ENCODE measurements at places on chromosomes 6 and 20.
A peak's percentile ranks its signal among the peaks of the same experiment; 100 is the strongest.

GRCh38 chr20:53769041-53769440, 175.4 kb upstream of the ZNF217 start:
- DNase-seq: no peak

- no peak for DNase-seq
These were observed 36.6 kb downstream of the BICRAL start for GRCh38 chr6:42818416-42818815.

- no peak for DNase-seq
These were observed 9.4 kb downstream of the SPDEF start for GRCh38 chr6:34546551-34547321.

DNA sequence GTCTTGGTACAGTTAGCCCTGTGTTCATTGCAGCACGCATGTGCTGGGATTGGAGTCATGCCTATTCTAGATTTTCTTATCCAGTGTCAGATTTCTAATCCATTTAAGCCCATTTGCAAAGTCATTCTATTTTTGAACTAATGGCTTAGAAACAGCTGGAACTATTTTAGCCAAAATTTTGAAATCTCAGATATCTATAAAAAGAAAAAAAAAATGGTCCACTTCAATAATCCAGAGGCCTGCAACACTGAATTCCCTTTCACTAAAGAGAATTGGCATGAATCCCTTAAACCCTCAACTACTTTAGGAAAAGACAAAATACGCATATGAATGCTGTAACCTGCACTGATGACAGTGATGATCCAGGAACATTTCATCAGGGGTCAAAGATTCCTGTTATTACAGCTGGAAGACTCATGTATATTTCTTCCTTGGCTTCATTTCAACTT, 1.5 kb downstream of the COL21A1 start:
- no peak for DNase-seq

- DNase-seq: no peak
These were observed 194.0 kb downstream of the SOD2 start for GRCh38 chr6:159499034-159499433.

- DNase-seq: no peak
These were observed 6.2 kb downstream of the BPHL start for GRCh38 chr6:3124667-3125066.

DNA sequence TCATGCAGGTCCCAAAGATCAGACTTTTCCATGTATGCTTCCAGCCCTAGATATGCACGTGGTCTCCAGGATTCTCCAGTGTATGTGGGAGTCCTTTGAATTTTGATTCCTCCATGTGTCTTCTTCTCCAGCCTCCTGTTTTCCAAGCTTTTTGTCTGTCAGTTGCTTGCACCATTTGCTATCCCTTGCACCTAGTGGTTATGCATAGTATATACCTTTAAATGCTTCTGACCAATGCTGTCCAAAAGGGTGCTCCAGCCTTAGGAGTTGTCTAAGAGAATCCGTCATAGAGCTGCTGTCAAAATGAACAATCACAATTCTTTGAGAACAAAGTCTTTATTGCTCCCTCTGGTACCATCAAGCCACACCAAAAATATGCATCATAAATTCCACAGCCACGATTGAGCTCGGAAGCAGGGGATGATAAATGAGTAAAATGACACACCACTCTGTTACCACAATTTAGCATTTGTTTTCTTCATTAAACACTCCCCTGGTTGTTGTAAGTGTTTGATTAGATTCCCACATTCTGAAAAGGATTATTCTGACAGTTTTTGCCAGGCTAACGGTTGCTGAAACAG, 706.2 kb upstream of the GJE1 start:
- no peak for DNase-seq

DNA sequence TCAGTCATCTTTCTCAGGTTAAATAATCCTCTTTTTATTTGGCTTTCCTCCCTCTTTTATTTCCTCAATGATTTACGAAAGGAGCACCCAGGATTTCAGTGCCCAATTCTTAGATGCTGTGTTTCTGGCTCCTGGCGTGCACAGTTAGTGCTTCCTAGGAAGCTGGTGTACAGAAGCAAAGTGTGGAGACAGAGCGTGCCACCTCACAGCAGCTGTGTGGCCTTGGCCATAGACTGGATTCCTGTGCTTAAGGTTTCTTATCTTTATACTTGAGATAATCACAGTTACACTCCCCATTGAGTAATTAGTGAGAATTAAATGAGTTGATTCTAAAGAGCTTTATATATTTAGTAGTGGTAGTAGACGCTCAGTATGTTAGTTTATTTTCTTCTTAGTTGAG, 39.7 kb upstream of the GJA1 start:
- no peak for DNase-seq

DNA sequence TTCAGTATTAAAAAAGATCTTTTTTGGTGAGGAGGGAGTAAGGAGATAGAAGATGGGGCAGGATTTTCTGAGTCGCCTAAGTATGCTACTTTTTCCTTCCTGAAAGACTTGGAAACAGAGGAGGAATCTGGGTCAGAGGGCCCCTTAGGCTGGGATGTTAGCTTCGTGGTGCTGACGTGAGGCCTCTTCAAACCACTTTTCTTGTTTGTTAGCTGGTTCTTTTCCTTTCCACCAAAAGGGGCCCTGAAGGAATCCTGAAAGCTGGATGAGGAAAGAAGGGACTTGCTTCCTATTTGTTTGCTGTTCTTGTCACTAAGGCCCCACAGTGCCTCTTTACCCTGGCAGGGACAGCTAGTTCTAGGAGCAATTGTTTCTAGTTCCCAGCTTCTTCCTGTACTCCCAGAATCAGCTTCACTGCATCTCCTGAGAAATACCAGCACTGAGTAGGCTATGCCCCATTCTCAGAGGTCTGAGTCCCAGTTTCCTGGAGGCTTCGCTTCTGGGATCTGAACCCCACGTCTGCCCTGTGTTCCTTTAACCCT, 2.2 kb upstream of the IL20RA start:
- DNase-seq: no peak

- no peak for DNase-seq
These were observed 243.1 kb downstream of the MYLK4 start for GRCh38 chr6:2507521-2508037.

GRCh38 chr6:3337521-3338350, 79.0 kb downstream of the PSMG4 start:
- DNase-seq: no peak

DNA sequence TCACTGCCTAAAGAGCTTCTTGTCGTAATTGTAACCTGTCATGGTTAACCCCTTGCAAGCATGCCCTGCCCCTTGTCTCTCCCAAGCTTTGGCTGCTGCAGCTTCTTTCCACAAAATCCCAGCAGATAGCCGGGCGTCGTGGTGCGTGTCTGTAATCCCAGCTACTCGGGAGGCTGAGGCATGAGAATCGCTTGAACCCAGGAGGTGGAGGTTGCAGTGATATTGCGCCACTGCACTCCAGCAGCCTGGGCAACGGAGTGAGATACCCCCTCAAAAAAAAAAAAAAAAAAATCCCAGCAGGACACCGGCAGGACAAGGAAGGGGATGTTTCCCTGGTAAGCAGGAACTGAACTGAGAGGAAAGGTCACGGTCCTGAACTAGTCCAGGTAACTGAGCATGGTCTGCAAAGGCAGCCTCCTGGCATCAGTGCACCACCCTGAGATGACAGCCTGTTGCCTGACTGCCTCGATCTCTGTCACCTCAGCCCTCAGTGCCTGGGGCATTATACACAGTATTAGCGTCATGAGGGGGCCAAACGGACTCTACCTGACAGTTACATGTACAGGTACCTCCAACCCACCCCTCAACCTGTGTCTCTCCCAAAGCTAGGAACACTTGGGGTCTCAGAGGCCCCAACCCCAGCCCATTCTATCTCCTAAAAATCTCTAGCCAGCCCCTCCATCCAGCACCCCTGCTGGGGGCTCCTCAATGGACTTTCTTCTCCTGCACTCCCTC, 1.8 kb downstream of the LZTS3 start:
- DNase-seq: no peak

DNA sequence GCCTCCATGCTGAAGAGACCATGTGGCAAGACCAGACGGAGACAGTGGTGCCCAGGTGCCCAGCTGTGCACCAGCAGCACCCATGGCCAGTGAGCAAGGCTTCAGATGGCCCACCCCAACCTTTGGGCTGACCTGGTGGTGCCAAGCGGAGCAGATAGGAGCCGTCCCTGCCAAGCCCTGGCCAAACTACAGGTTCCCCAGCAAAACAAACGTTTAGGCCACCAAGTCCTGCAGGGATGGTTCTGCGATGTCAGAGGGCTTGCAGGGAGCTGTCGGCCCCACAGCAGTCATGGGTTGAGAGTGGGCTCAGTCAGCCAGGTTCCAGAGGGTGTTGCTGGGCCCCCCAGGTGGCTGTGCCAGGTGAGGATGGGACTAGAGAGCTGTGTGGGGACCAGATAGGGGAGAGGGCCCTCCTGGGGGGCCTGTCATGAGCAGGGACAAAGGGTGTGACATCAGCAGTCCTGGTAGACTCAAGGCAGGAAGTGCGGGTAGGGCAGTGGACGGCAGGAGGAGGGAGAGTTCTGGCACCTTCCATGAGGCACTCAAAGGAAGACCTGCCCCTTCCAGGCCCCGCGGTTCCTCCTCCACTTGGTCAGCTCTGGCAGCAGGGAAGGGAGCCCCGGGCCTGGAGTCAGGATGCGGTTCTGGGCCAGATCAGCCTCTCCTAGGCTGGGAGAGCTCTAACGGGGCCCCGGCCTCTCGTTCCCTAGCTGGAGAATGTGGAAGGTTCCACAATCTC, 342.4 kb downstream of the ZFAND3 start:
- DNase-seq: no peak

DNA sequence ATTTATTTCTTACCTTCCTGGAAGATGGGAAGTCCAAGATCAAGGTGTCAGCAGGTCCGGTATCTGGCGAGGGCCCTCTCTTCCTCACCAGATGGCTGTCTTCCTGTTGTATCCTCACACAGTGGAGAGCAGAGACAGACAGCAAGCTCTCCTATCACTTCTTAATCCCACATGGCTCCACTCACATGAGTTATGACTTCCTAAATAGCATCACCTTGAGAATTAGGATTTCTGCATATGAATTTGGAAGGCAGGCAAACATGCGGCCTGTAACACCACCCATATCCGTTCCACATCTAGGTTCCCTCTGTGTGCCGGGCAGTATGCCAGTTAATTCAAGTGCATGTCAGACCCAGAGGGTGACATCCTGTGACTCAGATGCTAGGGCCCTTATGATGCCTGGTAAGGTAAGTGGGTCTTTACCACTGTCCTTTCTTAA, 2.1 kb downstream of the RAET1E start:
- DNase-seq: peak; percentile 41

DNA sequence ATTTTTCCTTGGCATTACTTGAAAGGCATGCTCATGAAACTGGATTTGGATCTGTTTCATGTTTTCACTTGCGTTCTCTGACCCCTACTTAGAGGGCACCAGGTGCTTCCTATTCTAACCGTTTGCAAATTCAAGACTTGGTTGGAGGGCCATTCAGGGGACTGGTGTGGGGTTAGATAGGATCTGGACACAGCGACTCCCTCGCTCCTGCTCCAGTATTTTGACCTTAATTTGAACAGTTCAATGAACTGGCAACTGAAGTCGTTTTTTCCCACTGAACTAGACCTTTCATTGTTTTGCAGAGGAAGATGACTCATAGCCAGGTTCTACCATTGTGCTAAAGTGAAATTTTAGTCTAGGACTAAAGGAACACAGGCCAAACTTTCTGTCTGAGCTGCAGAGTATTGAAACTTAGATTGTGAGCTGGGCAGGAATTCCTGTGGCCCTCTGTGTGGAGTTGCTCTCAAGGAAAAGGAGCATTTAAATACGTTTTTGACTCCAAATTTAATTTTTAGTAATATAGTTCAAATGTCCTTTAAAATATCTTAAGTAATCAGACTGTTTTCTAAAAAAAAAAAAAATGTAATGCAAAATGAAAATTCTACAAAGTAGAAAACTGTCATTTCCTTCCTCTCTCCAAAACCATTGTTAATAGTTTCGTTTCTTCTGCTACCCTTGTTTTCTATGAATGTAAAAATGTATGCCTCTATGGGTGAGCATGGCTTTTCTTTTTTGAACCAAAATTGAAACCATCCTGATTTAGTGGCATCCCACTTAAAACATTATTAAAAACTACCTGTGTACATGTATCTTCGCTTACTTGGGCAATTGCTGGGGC, 64.8 kb downstream of the UTRN start:
- DNase-seq: no peak

DNA sequence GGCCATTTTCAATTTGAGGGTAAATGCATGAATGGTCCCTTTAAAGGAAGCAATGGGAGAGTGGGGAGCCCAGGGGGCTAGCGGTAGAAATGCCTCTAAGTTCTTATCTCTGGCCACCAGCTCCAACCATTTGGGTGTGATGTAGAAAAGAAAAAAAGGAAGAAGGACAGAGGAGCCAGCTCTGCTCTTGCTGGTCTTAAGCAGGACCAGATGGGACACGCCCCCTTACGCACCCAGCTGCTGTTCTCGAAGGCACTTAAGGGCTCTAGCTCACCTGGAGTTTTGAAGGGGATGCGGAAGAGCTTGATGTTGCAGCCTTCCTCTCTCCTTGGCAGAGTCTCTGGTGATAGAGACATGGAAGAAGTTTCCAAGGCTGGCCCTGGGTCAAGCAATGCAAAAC, 59.5 kb upstream of the RNF144B start:
- DNase-seq: no peak

GRCh38 chr20:57579898-57580447, 19.1 kb downstream of the PCK1 start:
- DNase-seq: no peak

GRCh38 chr6:163417595-163417994, 3.1 kb downstream of the QKI start:
- no peak for DNase-seq

DNA sequence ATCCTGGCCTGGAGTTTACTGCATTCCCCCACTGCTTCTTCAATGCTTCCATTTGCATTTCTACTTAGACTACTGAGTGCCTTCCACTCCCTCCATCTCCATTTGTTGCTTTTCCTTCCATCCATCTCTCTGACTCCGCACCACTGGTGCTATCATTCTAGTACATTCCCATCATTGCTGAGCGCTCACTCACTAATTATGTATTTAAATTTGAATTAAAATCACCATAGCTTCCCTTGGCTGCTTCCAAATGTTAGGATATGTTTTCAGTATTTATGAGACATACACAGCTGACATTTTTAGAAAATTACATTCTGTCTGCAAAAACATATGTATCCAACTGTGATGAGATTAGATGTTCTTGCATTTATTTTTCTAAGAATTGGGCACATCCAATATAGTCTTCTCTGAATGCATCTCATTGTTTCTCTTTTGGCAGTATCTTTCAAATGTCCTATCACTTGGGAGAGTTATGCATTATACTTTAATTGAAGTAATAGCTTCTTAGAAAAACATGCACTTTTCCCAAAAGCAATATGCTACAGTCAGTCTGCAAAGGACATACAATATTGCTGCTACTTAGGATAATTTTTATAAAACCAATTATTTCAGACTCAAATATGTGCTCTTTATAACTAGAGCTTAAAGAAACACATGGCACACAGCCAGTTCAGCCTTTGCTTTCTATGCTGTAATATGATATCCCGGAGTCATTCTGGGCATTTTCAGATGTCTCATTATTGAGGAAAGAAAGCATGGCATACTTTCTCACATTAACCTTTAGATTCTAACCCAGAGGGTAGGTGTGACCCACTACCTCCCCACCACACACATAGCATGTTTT, 12.1 kb upstream of the COL21A1 start:
- DNase-seq: no peak

DNA sequence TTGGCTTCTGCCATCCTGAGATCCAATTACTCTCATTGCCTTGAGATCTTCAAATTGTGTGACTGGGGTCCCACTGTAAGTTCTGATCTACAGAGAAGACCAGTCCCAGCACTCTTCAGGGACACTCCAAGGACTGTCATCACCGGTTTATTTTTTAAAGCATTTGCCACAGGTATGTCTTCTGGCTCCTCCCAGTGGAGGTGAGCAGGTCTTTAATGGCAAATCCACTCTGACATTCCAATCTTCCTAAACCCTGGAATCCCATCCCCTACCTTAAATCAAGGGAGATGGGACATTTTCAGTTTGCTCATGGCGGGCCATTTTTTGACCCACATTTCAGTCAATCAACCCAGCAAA, 35.2 kb upstream of the IYD start:
- DNase-seq: no peak
